ENCODE measurements at places on chromosomes 11 and 22.

- no peak for DNase-seq
Measured at GRCh38 chr11:118142081-118142480, 10.5 kb downstream of the SCN4B start.

DNA sequence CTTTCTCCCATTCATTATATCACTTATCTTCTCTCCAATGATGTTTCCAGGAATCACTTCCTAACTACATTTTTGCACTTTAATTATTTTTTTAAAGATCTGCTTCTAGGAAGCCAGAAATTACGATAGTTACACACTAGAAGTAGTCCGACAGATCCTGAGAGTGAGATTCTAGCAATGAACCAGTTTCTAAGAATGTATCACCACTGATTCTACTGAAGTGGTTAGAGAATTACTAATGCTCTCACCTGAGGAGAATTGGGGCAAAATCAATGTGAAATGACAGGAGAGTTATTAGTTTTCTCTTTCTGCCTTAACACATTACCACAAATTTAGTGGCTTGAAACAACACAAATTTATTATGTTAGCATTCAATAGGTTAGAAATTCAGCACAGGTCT is 241.2 kb downstream of the CASP12 start:
- no peak for DNase-seq

- no peak for DNase-seq
Measured at GRCh38 chr11:90330632-90331031, 107.8 kb upstream of the CHORDC1 start.

DNA sequence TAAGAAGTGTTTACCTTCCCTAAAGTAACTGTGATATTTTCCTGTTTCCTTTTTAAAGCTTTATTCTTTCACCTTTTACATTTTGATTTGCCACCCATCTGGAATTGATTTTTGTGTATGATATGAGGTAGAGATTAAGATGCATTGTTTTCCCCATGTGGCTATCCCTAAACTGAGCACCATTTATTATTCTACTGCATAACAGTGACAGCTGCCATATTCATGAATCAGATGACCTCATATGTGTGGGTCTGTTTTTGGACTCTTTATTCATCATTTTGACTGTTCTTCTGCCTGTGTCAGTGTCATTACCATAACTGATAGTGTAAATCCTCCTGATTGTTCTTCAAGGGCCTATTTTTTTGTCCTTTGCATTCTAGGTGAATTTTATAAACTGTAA is 50.8 kb downstream of the HIPK3 start:
- DNase-seq = no peak

DNA sequence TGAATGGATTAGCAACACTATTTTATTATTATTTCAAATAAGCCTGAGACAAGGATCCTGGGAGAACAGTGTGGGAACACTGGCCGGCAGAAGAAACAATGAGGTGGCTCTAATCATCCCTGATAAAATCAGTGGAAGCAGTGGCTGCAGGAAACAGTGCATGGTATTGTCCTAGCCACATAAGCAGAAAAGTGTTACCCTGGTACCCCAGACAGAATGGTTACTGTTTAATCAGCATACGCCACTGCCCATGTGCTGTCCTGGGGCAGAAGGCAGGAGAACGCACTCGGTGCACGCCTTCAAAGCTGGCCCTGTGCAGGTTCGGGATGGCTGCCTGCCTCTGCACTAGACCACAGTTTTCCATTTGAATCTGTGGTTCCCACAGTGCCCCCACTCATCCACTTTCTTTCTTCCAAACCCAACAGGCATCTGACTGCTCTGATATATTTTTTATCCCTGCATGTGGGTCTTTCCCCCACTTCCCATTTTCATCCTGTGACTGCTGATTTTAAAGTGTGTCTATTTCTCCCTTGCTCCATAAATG is 25.7 kb downstream of the OPCML start:
- DNase-seq = no peak

GRCh38 chr11:47857892-47858543 is 9.9 kb upstream of the NUP160 start:
- DNase-seq = no peak

GRCh38 chr22:21697880-21698279 is 32.1 kb downstream of the PPIL2 start:
- DNase-seq = no peak

- no peak for DNase-seq
Measured at GRCh38 chr22:46465345-46465720, 72.1 kb downstream of the CELSR1 start.

DNA sequence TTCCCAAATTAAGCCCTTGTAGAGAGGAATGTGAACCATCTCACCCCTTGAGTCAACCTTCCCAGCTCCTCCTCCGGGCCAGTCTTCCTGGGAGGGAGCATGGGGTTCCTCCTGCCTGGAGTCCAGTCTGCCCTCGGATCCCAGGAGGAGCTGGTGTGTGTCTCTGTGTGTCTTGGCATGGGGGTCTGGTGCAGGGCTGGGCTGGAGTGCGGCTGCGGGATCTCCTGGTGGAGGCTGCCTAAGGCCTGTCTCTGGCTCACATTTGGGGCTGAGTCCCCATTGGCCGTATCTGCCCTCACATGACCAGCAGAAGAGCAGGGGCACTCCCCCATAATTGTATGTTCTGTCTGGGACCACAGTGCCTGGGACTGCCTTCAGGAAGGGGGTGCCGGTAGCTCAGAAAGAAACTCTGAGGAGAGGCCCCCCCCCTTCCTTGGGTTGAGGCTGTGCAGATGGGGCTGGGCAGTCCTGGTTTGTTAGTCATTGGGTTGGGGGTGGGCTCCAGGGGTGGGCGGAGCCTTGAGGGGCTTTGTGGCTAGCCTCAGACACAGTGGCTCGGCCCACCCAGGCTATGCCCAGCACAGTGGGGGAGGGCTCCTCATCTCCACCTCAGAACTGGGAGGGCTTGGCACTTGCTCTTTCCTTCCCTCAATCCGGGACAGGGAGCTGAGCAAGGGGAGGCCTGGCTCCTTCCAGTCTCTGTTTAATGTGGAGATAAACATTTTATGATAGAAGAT is 2.9 kb downstream of the C1QTNF5 start:
- no peak for DNase-seq

GRCh38 chr22:22942511-22943329 is 55.1 kb downstream of the IGLL5 start:
- DNase-seq = peak; percentile 84

DNA sequence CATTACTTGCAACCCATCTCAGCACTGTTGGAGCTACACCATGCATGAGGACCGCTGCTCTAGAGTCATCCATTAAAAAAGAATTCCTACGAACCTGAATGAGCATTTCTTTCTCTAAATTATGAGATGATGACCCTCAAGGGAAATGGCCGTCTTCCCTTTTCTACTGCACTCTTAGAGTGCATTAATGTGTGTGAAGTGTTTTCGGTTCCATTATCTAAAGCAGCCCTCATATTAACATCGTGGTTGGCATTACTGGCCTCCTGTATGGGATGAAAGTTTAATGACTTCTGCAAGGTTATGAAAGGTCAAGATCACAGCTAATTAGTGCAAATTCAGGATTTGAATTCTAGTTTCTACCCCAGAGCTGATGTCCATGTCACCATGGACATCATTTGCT is 16.7 kb downstream of the CD44 start:
- no peak for DNase-seq

DNA sequence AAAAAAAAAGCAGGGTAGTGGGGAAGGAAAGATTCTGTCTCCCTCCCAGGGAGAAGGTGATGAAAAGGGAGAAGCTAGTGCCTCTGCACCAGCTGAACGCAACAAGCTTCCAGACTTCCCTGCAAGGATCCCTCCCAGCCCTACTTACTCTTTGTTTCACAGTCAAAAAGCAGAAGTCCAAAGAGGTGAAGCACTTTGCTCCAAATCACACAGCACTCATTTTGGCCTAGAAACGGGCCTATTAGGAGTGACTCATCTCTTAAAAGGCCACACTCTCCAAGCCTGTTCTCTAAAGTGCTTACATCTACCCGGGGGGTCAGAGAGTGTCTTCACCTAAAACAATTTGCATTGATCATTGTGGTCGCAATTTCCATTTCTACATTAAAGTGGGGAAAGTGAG is 17.7 kb upstream of the GRK3 start:
- no peak for DNase-seq

- no peak for DNase-seq
Measured at GRCh38 chr11:14318581-14318981, 40.4 kb downstream of the RRAS2 start.

- DNase-seq = no peak
Measured at GRCh38 chr11:12517741-12518140, 140.4 kb downstream of the PARVA start.

DNA sequence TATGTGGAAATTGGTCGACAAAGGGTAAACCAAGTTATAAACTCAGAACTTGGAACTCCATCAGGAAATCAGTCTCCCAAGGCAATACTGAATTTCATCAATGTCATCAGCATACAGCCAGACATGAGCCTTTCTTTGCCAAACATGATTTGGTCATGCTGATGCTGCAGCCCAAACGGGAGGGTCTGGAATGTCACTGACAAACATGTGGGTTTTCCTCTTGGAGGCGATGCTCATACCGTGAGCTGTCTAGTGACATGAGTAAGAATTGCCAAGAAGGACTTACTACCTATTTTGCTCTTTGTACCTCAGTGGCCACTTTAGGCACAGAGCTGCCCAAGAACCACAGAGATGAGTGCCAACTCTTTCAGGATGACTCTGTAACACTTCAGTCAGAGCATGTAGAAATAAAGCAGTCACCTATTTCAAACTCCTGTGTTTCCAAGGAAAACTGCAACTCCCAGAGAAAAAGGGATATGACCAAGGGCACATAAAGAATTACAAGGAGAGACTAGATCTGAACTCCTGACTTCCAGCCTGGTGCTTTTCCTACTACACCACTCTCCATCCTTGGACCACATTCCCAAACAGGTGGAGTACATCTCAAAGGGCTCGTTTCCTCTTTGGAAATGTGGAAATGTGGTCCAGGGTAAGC is 24.3 kb upstream of the MRGPRX2 start:
- DNase-seq = no peak

- DNase-seq = no peak
Measured at GRCh38 chr11:73808052-73808451, 20.4 kb downstream of the MRPL48 start.

GRCh38 chr22:44363980-44364750 is 51.4 kb upstream of the SHISAL1 start:
- no peak for DNase-seq

DNA sequence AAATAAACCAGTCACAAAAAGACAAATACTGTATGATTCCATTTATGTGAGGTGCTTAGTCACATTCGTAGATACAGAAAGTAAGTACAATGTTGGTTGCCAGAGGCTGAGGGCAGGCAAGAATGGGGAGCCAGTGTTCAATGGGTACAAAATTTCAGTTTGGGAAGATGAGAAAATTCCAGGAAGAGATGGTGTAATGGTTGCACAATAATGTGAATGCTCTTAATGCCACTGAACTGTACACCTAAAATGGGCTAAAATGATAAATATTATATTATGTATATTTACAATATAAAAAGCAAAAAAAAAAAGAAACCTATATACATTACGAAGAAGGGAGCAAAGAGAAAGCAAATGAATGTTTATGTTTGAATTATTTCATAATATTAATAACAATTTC is 329.0 kb downstream of the C11orf87 start:
- no peak for DNase-seq

DNA sequence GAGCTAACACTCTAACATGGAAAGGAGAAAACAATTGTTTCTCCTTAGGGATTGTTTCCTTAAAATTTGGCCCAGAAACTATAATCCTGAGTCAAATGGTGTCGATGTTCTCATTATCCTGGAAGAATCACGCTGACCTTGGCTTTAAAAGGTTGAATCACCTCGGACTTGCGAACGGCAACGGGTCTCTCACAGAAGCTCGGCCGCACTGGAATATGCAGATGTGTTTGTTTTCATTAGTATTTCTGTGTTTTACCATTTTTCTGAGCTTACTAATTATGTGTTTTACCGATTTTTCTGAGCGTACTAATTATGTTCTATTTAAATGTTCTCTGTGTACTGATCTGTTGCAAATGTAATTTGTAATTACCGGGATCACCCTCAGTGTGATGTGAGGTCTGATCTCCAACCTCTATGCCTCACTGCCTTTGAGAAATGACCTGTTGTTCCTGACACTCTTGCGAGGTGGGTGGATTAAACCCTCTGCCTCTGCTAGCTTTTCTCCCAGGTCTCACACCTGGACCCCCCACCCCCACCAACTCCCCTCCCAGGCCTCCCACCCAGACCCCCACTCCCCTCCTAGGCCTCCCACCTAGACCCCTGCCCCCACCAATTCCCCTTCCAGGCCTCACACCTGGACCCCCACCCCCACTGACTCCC is 38.3 kb upstream of the BRSK2 start:
- DNase-seq = peak; percentile 40

GRCh38 chr22:20111045-20111688 is 4.7 kb upstream of the RANBP1 start:
- DNase-seq = peak; percentile 58

DNA sequence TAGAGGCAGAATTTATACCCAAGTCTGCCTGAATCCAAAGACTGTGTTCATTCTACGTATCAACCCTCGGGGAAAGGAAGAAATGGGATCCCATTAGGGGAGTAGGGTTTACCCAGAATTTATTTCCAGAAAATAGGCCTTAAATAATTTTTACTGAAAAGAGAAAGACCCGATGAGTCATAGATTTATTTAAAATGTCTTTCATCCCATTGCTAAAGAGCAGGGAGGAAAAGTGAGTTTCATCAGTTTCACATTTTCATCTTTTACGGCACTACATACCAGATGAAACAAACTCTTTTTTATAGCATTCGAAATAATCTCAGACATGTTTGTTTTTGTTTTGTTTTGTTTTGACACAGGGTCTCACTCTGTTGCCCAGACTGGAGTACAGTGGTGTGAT is 31.3 kb downstream of the SLC1A2 start:
- no peak for DNase-seq

DNA sequence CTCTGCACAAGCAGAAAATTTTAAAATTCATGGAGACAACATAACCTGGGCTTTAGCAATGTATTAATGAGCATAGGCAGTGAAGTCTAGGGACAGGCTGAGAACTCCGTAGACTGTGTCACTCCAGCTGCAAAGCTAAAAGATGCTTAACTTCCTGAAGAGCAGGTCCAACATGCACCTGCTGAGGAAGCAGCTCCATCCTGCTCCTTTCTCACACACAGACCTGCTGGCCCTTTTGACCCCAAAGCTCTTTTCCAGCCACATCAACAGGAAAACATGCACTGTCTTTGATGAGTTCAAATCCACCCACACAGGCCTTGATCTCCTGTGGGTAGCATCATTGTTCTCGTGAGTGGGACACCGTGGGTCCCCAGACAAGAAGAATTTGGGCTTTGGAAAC is 36.0 kb downstream of the SYN3 start:
- no peak for DNase-seq

DNA sequence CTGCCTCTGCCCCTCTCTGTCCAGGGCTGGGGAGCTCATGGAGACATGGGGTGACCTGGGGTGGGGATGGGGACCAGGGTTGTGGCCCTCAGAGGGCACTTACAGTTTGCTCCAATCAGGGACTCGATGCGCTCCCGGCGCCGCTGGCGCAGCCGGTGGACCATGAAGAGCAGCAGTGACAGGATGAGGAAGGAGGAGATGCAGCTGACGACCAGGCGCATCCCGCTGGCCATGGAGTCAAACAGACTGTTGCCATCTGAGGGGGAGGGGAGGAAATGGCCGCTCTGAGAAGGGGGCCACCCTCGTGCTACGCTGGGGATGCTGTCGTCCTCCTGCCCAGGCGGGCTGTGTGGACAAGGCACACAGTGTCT is 80.5 kb downstream of the DGCR2 start:
- DNase-seq = no peak
